ENCODE measurements at places on chromosomes 3 and 15.

GRCh38 chr3:153621953-153622352 is 459.9 kb downstream of the RAP2B start:
- no peak for DNase-seq

GRCh38 chr3:32423956-32424557 is 32.4 kb downstream of the CMTM7 start:
- DNase-seq: no peak

GRCh38 chr3:15263120-15263519 is 57.1 kb downstream of the CAPN7 start:
- DNase-seq: no peak

- no peak for DNase-seq
These were observed 103.9 kb downstream of the TMEM266 start for GRCh38 chr15:76163457-76164295.

DNA sequence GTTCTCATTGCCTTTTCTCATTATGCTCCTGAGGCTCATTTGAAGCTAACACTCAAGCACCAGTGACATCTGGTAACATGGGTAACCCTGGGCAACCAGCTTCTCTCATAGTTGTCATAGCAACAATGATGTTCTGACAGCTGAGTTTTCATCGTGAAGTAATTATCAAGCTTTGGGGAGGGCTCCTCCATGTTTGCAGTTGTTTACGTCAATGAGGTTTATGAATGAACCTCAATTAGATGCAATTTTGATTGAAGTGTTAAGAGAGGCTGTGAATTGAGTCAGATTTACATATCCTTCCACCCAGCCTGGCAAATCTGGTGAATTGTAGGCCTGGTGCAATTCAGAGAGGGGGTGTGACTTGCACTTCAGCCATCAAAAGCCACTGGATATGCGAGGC is 119.3 kb upstream of the CHD2 start:
- DNase-seq: no peak

DNA sequence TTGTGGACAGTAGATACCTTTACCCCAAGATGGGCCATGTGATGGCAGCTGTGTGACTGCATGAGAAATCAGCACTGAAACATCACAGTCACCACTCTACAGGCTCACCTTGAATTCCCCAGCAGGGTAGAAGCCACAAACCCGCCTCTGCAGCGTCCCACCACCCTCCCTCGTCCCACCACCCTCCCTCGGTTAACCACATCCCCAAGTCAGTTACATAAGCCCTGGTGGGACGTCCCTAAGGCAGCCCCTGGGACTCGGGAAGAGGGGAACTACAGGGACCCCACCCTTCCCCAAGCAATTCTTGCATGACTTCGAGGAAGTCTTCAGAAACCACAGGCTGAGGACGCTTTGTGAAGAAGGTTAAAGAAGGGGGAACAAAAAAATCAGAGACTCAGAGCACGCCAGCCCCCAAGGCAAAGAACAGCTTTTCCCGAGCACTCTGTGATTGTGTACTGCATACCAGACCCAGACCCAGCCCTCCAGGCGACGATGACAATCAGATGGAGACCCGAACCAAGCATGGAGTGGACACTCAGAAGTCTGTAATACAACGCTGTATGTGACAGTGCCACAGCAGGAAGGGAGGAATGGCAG is 60.5 kb downstream of the SH3BP5 start:
- peak; percentile 37 for DNase-seq

DNA sequence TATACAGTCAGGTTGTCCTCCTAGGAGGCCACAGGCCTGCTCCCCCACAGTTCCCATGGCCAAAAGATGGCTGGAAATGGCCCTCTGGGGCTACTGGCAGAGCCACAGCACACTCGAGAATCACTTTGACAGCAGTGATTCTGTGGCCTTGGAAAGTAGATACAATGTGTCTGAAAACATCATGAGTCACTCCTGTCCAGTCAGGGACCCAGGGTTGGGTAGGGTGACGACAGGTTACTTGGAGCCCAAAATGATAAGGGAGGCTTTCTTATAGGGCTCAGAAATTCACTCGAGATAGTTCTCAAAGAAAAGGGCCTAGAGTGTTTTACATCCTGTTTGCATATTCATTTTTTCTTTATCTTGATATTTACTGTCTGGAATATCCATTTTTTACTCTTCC is 24.3 kb downstream of the MRPS25 start:
- no peak for DNase-seq

DNA sequence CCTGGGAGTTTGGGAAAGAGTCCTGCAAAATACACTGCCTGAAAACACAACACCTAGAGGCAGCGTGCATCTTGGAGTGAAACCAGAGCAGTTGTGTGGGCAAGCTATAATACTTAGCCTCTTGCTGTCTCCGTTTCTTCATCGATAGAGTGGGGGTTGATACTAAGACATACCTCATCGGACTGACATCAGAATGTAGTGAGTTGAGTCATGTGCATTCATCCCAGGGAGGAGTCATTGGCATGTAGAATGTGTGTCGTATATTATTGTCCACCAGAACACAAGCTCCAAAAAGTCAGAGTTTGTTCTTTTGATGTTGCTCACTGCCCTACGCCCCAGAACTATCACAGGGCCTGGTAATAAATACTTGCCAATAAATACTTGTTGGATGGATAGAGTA is 4.3 kb downstream of the SNTN start:
- no peak for DNase-seq

DNA sequence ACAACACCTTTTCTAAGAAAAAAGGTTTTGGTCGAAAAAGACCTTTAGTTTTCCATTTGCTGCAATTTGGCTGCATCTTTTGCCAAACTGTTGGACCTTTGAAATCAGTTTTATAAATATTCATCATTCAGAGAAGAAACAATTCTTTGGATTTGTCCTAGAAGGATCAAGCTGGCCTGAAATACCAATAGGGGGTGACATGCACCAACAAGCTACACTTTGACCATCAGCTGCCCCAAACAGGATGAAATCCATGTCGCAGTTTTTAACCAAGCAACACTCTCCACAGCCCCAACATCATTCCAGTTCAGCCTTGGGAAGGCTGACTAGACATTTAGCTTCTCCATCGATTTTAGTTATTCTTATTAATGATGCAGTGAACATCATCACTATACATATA is 9.8 kb downstream of the RPL15 start:
- DNase-seq: no peak

GRCh38 chr3:13718436-13718835 is 161.4 kb downstream of the WNT7A start:
- no peak for DNase-seq

GRCh38 chr3:39327053-39327745 is 2.3 kb upstream of the CCR8 start:
- DNase-seq: no peak

- DNase-seq: no peak
These were observed 41.9 kb upstream of the LMOD3 start for GRCh38 chr3:69164296-69164695.

- no peak for DNase-seq
These were observed 95.1 kb upstream of the MEX3B start for GRCh38 chr15:82140886-82141285.

- DNase-seq: no peak
These were observed 1.2 kb upstream of the KLHL6 start for GRCh38 chr3:183556722-183557121.

DNA sequence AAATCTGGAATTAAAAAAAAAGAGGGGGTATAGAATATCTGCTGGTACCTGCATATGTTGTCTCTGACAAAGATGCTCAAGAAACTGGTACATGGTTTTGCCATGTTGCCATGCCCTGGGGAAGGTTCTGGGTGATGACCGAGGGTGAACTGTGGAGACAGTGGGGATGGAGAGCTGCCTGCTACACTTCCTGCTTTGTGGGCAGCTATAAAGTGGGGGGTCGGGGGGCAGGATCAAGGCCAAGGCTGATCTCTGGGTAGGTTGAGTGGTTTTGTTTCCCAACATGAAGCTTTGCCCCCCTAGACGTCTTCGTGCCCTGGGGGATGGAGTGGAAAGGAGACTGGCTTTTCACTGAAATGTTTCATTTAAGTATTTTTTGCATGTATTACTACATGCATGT is 74.6 kb downstream of the IQSEC1 start:
- no peak for DNase-seq

DNA sequence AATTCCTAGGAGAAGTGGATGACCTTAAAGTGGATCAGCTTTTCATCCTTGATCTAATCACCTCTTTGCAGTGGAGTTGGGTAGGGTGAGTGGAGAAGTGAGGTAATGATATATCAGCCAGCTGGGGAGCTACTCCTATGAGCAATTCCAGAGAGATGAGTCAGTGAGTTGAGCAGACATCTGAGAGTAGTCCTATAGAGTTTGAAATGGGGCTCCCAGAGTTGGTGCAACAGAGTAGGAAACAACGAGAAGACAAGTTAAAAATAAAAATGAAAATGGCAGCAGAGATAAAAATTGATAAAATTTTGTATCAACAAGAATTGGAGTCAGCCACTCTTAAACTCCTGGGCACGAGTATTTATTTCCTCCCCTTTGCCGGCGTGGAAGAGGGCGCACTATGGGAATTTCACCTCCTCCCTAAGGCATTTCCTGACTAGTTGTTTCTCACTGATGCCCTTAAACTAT is 150.8 kb upstream of the DPH6 start:
- DNase-seq: no peak

DNA sequence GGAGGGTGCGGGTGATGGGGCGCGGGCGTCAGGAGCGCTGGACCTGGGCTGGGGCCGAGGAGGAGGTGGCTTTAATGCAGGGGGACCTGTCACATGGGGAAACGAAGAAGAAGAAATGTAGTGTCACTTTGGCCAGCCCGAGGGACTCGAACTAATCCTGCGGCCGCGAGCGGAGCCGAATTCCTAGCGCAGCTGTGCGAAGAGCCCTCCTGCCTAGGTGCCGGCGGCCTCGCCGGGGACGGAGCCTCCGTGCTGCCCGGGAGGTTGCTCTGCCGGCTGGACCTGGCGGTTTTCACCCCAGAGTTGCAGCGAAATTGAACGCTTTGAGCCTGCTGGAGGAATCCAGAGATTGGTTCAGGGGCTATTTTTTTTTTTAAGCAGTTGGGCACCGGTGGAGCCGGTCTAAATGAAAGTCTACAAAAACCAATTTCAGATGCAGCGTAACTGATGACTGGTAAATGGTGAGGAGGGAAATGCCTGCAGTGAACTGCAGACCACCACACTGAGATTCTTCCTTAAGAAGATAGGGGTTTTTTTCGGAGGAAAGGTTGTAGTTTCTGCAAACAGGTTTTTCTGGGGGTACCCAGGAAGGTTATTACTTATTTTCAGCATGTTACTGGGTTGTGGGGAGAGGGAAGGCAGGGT is 662 bp downstream of the TMEM108 start:
- DNase-seq: no peak

Data from stimulated activated CD8-positive, alpha-beta memory T cell treated with anti-CD3 and anti-CD28 coated beads, Interleukin-4, amount 100 ng/mL, for 1 hour (primary cell).